Fibroblast of mammary gland (primary cell): ENCODE measurements at places on chromosomes 7 and 10.

GRCh38 chr10:418894-419293 lies 270.6 kb downstream of the DIP2C start:
- DNase-seq, result no peak

DNA sequence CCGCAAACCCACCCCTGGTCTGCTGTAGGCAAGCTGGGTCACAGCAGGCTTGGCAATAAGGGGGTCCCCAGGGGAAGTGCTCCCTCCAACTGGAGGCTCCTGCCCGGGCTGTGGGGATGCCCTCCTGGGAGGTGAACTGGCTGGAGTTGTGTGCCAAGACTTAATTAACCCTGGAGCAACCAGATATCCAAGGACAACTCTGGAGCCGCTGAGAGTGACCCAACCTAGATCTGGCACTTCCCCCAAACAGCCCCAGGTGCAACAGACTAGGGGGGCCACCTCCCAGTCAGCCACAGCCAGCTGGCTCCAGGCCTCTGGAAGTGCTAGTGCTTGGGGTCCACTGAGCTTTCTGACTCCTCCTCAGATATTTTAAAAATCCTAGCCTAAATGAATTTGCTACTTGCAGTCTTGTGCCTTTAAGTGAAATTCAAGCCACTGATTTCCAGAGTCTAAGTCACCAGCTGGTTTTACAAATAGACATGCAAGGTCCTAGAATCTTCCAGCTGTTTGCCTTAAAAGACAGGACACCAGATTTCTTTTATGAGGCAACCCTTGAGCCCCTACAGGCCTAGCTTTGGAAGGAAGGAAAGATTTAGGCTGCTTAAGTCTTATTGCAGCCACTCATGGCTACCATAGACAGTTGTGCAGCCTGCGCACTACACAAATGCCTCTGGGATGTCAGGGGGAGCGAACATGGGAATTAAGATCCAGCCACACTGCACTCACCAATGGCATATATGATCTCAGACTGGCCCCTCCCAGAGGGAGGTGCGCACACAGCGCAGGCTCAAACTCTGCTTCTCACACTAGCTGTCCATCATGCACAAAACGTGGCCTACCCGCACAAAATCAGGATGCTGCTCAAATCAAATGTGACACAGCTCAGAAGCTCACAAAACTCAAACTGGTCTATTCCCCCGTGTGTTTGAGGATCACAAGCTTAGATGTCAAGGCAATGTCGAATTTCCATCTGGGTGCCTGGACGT lies 42.6 kb upstream of the MYL10 start:
- no peak for DNase-seq

GRCh38 chr10:60732807-60733516 lies 45.3 kb upstream of the CDK1 start:
- no peak for DNase-seq

DNA sequence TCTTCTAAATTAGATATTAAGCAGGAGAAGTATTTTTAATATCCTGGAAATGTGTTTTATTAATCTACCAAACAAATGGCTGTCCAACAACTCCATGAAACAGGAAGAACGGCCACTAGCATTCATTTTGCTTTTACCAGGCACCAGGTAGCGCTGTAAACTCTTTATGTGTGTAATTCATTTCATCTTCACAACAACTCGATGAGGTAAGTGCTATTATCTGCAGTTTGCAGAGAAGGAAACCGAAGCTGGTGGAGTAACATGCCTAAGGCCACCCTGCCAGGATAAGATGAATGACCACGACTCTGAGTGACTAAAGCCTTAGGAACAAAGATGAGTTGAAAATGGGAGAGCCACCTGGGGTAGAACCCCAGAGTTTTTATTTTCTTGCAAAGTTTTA lies 101.2 kb downstream of the KIAA1217 start:
- no peak for DNase-seq

DNA sequence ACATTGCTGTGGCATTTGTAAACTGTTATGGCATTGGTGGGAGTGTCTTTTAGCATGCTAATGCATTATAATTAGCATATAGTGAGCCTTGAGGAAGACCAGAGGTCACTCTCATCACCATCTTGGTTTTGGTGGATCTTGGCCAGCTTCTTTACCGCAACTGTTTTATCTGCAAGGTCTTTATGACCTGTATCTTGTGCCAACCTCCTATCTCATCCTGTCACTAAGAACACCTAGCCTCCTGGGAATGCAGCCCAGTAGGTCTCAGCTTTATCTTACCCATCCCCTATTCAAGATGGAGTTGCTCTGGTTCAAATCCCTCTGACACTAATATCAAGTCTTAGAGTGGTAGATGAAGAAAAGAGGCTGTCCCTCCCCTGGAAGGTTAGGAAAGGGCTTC lies 506.2 kb downstream of the GALNT17 start:
- no peak for DNase-seq

GRCh38 chr7:100801833-100802568 lies 25.3 kb downstream of the EPHB4 start:
- peak; percentile 73 for DNase-seq

DNA sequence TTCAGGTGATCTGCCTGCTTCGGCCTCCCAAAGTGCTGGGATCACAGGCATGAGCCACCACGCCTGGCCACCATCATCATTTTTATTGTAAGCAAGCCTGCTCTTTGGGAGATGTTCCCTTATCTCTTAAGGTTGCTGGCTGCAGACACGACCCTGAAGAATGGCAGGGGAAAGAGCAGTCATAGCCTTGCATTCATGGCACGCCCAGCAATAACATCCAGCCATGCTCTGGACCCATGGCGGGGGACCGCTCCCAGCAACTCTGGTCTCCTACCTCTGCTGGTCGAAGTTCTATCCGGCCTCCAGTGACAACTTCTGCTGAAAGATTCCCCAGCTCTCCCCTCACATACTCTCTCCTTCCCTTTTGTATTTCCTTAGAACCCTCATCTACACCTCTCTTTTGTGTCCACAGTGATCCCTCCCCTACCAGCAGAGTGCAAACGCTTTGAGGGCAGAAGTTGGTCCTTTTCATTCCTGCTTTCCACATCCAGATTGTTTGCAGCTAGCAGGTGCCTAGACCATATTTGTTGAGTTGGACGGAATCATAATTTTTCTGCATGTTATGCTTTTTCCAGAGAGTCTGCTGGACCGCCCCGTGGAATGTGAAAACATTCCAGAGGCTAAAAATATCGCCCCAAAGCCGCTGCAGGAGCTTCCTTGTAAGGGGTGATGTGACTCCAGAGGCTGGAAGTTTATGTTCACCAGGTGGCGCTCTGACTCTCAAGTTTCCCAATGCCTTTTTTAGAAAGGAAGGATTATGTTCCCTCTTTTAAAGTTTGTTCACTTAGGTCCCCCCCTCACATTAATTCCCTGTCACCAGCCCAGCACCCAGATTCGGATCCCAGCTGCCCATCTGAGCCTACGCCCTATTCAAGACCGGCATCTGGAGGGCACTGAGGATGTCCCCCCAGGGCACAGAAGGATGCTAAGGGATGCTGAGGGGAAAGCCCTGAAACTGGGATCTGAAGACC lies 4.3 kb upstream of the MARVELD1 start:
- peak; percentile 77 for DNase-seq

GRCh38 chr7:54485044-54485443 lies 57.1 kb upstream of the VSTM2A start:
- DNase-seq, result no peak

DNA sequence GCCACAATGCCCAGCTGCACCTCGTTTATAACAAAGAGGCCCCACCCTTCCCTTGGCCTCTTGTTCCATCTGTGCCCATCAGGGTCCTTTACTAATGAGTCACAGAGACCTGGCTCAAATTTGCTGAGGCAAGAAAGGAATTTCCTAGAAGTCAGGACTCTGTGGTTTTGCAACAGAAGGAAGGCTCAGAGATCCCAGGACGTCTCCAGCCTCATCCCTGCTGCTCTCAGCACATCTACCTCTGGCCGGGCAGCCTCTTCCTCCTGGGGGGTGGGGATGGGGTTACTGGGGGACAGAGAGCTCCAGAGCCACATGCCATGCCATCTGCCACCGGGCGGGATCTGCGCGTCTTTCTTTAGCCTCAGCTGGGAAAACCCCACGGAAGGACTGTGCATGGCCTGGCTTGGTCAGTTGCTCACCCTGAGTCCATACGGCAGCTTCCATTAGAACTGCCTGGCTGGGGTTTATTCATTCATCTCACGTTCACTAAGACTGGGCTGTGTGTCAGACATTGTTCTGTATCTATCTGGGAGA lies 41.9 kb upstream of the PSMG3 start:
- peak; percentile 87 for DNase-seq

DNA sequence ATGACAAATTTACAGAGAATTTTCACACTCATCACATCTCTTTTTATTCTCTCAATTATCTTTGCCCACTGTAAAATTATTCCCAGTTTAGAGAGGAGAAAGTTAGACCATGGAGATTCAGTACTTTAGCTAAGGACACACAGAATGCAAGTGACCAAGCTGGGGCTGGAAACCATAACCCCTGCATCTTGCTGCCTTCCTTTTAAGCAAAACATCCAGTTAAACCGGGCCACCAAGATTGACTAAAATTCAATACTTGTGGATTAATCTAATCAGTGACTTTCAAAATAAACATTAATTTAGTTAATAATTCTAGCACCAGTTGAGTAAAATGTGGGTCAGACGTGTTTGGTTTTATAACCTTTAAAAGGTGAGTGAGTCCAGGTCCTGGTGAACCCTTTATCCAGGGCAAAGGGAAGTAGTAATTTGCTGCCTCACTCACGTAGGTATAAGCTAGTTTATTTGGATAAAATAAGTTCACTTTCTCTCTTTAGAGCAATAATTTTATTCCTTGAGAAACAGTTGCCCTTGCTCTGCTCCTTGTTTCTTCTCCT lies 1.9 kb upstream of the CYP2C8 start:
- no peak for DNase-seq

GRCh38 chr7:92790992-92791391 lies 45.4 kb downstream of the CDK6 start:
- DNase-seq, result peak; percentile 72

DNA sequence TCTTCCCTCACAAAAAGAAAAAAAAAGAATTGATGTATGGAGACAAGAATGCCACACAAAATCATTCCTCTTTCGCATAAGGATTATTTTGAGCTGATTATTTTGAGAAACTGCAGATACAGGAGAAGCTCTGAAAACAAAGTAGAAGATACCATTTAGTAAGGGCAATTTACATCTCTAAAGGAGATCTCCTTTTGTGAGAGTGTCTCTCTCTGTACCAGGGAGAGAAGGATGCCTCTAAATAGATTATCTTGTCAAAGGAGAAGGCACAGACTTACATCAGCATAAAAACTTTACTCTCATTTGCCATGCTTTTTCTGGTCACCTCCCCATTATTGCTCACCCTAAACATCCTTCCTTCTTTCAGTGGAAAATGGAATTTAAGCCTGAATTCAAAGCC lies 747.9 kb upstream of the COBL start:
- DNase-seq, result no peak

DNA sequence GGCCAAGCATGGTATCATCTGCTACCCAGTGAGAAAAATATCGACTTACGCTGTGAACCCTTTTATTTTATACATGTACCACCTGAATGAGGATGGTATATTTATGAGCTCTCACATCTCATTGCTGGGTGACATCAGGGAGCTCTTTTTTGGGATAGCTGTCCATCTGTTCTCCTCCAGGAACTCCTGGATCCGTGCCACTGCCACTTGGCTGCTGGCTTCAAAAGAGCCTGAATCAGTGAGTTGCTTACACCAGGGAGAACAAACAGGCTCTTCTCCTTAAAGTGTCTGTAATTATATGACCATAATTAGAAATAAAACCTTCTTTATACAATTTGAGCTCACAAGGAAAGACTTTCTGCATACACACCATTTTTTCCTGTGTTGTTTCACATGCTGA lies 106.2 kb downstream of the KAT6B start:
- DNase-seq, result peak; percentile 45

DNA sequence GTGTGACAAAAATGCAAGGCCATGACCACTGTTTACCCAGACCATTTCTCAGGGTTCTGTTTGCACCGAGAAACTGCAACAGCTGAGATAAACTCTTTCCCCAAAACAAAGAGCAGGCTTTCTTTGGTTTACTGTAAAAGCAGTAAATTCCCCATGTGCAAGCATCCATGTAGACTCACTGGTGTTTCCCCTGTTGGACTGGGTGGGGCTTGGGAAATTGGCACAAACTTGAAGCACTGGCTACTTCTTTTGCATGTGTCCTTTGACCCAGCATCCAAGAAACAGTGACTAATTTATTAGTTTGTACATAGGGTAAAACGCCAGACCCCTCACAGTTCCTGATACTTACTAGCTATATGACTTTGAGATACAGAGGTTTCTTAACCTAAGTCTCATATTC lies 12.3 kb downstream of the IQUB start:
- peak; percentile 8 for DNase-seq

DNA sequence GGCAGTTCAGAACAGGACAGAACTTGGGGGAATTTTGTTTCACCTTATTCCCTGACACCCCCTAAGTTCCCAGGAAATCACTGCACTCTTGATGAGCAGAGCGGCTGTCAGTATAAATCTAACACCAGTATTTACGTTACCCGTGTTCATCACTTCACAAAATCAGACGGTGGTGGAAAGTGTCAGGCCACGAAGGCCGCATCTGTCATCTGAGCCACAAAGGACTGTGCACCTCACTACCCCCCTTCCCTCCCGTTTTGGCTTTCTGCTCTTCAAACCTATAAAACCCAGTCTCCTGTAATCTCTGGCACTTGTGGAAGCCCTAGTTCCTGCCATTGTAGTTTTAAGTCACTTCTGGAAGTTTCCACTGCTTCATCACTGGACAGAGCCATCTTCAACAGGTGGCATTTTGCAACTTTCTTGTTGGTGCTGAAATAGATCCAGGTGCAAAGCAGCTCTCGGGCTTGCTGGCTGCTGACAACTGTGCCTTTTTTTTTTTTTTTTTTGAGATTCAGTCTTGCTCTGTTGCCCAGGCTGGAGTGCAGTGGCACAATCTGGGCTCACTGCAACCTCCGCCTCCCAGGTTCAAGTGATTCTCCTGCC lies 9.5 kb downstream of the ZFAND2A start:
- no peak for DNase-seq
